ENCODE measurements at places on chromosomes 5 and 9. TPM values are rescaled to one million over a fixed set of nuclear protein-coding genes. Genes with fewer than 3 reads are reported as not detected.

CKS2 gene
- total RNA-seq: 8.6 TPM

DNA sequence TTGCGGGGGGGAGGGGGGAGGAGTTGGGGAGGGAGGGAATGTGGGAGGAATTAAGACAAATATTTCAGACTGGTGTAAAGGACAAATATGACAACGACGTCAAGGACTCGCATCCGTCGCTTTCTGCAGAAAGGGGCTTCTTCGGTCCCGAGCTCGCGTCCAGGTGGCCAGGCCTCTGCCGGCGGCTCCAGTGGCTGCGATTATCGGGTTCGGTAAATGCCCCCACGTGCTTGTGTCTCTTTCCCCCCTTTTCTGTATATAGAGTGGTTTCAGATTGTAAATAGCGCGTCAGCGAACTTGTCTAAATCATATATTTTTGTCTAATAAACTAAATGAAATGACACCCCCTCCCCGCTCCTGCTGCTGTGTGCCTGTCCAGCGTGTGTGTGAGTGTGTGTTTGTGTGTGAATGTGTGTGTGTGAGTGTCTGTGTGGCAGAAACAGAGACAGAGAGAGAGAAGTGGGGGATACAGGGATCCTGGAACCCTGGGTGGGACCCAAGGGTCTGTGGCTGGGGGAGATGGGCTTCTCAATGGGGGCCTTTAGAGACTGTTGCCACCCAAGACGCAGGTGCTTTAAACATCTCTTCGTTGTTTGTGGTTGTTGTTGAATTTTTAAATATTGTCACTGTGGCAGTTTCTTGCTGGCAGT is 5.6 kb downstream of the IRX1 start:
- no peak for DNase-seq

DNA sequence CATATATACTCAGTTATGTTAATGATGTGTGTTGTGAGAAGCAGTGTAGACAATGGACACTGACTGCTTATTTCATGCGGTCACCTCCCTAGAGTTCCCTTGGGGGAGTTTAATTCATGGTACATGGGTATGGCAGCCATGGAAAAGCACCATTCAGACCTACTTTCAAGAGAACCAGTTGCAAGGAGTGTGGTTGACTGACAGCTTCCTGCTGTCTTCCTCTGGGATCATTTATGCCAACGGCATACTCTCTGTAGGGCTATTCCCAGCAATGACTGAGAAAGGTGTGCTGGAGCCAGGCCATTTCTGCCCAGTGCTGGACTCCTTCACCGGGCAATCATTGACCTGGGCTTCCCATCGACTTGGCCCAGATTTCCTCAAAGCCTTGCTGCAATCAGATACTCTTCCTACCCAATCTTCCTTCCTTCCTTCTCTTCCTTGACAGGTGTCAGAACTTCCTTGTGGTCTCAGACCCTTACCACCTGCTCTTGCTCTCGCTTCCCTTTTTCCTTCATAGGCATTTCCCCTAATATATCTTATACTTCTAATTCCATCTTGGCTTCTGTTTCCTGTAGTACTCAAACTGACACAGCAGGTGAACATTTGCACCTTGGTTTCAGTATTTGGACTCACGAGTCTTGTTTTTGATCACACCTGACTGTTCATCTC is 3.4 kb upstream of the CLINT1 start:
- no peak for DNase-seq

GRCh38 chr9:37906312-37907239 is 2.6 kb upstream of the SLC25A51 start:
- no peak for DNase-seq

DNA sequence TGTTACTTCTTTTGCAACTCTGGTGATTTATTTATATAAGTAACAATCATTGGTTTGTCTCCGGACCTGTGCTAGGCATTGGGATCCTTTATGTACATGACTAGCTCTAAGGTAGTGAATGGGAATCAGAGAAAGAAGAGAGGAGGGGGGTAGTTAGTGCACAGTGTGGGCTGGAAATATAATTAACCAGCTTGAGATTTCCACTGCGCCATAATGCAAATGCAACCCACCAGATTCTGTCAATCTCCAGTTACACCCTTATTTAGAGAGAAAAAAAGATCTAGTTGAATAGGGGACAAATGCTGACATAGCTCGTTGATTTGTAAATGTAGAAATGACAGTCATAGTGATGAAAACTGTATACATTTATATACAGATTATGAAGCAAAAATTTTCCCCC is 342.2 kb upstream of the SLC30A5 start:
- no peak for DNase-seq

- DNase-seq: no peak
These were observed 680 bp upstream of the LPCAT1 start for GRCh38 chr5:1524481-1524798.

FOXD4L3 gene
- not detected for total RNA-seq

- no peak for DNase-seq
These were observed 7.6 kb downstream of the OLFML2A start for GRCh38 chr9:124784509-124784908.

DNA sequence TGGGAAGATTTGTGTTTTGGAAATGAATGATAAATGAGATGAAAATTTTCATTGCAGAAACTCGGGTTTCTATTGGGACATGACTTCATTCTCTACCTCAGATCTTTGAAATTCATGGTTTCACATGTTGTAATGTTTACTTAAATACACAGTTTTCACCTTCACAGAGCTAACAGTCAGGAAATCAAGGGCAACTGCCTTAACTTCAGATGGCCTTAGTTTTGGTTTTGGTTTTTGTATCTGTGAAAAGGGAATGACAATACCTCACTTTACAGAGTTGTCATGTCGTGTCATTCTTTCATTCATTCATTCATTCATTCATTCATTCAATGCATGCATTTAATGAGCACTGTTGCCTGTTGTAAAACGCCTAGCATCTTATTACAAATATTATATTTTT is 41.9 kb downstream of the NIM1K start:
- no peak for DNase-seq

- DNase-seq: no peak
These were observed 12.8 kb upstream of the PRSS3 start for GRCh38 chr9:33782395-33783152.

SLC23A1 gene
- total RNA-seq: not detected
